ENCODE measurements at places on chromosomes 11 and 22. TPM values are rescaled to one million over a fixed set of nuclear protein-coding genes. Genes with fewer than 3 reads are reported as not detected.

The OR51B2 gene
- total RNA-seq, result not detected

GRCh38 chr22:28918550-28919271 is 35.3 kb downstream of the ZNRF3 start:
- no peak for DNase-seq

The OR5AS1 gene
- total RNA-seq, result not detected

- DNase-seq, result no peak
Observed at GRCh38 chr22:35882211-35883030, 146.2 kb downstream of the RBFOX2 start.

GRCh38 chr11:65169164-65169641 is 830 bp upstream of the SPDYC start:
- DNase-seq, result no peak

The OLFML1 gene
- not detected for total RNA-seq

The CLMP gene
- 0.07 TPM for total RNA-seq

DNA sequence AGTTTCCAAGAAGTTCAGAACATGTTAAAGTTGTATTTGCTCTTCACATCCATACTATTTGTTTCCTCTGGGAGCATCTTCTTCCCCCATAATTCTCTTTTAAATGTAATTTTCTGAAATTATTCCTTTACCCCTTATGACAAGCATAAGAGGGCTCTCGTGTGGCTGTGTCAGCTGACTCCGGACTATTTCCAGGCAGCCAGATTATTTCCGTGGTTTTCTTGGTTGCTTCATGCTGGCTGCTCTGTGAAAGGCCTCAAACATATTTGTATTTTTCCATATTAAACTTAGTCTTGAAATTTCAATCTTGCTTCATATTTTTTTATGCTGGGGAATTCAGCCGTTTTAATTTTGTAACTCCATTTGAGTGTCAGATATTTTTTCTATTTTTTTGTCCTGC is 2.8 kb upstream of the MMP1 start:
- DNase-seq, result no peak

The CD3G gene
- 167 TPM for total RNA-seq

DNA sequence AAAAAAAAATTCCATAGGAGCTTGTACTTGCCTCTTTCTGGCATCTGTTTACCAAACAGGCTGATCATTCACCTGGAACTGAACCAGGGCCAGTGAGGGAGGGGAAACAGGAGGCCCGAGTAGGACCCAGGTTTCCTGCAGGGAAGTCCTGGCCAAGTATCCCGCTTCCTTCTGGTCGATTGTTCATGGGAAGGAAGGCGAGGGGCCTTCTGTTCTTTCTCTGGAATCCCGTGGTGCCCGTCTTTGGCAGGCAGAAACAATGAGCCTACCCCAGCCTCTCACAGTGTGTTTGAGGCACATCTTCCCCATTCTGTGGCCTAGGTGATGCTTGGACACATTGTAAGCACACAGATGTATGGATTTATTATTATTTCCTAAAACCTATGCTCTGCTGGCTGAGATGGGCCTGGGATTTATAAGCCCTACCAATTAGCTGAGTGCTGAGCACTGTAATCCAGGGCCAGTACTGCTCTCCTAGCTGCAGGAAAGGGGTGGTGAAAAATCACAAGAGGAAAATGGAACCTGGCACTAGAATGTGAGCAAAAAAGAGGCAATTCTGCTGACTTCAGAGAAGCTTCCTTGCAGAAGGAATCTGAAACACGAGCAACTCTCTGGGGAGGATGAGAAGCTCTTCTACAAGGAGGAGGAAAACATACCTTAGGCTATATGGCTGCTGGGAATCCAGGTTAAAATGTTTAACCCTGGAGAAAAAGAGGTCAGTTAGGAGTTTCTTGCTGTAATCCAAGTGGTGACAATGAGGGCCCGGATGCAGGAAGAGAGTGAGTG is 53.5 kb downstream of the PRR5L start:
- DNase-seq, result no peak

DNA sequence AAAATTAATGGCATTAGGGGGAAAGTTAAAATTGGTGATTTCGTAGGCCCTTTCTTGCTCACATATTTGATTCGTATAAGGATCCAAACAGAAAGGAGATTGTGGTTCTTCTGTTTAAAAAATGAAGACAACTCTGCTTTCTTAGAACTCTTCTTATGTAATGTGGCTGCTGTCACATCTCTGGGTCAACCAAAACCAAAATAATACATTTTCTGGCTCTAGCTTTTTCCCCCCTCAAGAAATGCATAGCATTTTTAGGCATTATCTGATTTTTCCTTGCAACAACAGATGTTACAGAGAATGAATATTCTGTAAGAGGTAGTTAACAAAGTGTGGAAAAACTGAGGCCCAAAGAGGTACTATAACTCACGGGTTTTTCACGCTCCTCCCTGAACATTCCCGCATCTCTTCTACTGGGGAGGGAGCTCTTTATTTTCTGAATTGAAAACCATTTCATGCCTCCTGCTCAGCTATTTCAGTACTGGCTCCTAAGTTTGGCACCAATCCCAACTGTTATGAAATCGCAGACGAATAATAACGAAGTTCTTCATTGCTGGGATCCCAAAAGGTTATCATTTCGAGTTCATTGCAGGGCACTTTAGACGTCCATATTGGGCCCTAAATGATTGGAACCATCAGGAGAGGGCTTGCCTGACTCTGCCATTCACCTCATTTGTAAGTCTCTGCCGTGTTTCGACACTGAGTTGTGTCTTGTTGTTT is 17.1 kb downstream of the GRAP2 start:
- no peak for DNase-seq
